Ammon's horn (tissue), 1 donor: ENCODE measurements at places on chromosomes 3 and 15.
A peak's percentile ranks its signal among the peaks of the same experiment; 100 is the strongest.

DNA sequence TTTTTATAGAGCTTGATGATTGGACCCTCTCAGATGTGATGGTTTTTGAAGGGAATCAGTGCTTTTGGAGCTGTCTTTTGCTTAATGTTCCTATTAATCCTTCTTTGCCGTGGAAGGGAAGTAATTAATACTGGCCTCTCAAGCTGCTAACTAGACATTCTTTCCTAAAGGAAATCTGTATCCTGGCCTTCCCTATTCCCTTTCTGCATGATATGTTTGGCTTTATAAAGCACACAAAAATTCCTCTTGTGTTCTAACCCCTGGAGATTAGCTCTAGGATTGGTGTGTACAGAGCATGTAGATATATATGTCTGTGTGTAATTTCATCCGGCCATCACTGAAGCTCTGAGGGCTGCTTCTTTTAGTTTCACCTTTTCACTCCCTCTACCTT lies 6.9 kb downstream of the ATXN7 start:
- no peak for DNase-seq

- DNase-seq = no peak
Observed at GRCh38 chr3:106161246-106161645, 292.4 kb upstream of the CBLB start.

- peak; percentile 62 for DNase-seq
Observed at GRCh38 chr3:190486533-190486864, 27.4 kb upstream of the IL1RAP start.

DNA sequence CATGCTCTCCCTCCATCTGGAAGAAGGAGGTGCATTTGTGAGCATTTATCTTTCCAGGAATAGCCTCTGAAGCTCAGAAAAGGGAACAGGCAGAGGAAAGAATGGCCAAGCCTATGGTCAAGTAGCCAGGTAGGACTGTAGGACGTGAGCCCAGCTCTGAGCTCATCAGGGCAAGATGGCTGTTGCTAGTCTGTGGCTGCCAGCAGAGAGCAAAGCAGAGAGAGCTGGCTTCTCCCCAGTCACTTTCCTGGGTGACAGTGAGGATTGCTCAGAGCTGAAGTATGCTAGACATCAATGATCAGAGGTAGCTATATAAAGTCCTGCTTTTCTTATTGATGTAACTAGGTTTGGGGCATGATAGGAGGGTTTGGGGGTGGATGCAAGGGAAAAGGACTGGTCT lies 146.1 kb upstream of the SLC24A5 start:
- DNase-seq = no peak

- DNase-seq = no peak
Observed at GRCh38 chr15:77825546-77825945, 192.8 kb upstream of the LINGO1 start.

DNA sequence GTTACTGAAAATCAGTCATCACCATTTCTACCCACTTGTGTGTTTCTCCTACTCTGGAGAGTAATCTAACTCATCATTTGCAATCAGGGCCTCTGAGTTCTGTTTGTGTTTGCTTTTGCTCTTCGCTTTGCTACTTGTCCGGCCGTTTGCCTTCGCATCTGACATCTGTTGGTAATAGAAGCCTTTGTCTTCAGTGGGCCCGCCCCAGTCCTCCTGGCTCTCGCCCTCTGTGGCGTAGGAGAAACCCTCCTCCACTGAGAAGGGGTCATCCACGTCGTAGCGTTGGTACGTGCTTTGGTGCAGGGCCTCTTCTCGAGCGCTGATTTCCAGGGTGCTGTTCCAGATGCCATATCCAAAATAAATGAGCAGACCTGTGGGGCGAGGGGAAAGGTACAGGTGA lies 48.3 kb downstream of the CLDN11 start:
- DNase-seq = peak; percentile 89

DNA sequence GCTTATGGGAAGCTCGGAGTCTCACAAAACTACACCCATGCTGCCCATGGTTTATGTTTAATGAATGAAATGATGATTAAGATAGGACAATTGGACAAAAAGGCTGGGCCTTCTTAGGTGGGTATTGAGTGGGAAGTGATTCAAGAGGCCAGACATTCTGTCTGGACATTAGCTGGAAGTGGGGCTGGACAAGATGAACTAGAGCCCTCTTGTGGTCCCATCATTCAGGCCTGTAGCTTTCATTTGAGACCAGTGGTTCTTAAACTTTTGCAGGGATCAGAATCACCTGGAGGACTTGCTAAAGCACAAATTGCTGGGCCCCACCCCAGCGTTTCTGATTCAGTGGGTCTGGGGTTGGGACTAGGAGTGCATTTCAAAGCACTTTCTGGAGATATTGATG lies 290.4 kb upstream of the CTDSPL start:
- no peak for DNase-seq

DNA sequence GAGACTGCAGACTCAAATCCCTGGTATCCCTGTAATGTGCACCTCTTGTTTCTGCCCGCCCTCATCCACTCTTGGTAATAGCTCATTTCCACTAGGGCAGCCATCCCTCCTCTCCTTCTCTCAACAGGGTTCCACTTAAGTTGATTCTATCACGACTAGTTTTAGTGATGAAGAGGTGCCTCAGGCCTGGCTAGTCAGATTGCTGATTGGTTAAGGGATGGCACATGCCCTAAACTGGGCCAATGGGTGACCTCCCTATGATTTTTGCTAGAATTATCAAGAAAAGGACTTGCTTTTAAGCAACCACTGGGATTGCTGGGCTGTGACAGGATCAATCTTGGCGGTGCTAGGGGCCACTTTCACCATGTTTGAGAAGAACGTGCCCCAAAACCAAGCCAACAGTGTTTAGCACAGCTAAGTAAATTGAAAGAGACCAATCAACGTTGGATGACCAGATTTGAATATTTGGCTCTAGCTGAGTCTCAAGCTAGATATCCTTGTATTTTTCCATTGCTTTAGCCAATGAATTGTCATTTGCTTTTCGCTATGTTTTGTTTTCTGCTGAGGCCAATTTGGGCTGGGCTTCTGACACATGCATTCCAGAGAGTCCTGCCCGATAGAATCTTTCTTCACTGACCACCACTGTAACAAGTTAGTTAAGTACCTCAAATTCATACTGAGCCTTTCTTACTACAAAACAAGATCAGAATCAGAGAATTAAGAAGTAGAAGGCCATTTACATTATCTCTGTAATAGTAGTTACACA lies 131.0 kb downstream of the PDZRN3 start:
- DNase-seq = no peak

DNA sequence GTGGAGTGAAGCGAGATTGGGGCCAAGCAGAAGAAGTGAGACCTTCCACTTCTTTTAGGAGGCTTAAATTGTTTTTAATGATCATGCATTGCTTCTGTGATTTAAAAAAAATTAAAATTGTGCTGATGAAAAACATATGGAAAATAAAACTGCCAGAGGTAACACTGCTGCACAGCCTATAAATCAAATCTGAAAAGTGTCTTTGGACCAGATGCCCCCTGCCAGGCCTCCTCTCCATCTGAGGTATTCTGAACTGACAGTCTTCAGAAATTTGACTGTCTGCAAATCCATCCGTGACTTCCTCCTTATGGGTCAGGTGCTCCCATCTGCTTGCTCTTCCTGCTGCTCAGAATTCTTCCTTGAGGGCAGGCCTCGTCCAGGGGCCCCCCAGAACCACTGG lies 108.5 kb upstream of the NR2E3 start:
- DNase-seq = no peak

- no peak for DNase-seq
Observed at GRCh38 chr3:194995334-194995733, 275.6 kb downstream of the XXYLT1 start.

- DNase-seq = no peak
Observed at GRCh38 chr3:180910823-180911222, 1.6 kb upstream of the FXR1 start.

DNA sequence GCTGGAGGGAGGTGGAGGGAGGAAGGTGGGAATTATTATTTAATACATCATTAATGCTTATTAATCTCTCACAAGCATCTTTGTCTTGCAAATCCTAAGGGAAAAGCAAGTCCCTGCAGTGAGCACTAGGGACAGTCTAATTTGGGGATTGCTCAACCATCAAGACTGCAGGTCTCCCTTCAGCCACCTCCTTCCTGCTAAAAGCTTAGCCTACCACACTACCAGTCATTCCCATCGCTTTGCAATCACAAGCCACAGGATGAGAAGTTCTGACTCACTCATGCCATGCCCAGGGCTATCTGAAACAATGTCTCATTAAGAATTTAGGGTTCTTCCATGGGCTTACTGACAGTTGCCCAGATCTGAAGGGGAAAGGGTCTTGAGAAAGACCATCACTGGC lies 51.0 kb upstream of the EIF1B start:
- no peak for DNase-seq

DNA sequence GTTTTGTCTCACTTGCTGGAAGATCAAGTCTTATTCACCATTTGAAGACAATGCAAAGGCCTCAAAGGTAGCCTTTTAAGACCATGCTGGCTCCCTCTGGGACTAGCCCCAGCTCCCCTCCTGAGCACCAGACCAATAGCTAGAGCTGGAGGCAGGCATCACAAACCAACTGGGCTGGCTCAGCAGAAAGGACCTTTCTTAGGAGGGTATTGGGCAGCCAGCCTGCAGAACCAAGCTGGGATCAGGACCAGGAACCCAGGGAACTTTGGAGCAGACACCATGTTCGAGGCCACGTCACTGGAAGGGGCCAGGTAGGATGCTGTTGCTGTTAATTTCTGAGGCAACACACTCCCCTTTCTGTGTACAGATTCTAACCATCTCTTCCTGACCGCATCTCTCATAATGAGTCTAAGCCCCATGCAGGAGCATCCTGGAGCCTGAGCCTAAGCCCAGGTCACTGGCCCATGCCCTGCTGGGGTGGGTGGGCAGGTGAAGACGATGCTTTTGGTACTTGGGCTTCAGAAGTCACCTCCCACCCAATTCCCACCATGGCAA lies 81.4 kb upstream of the KLF13 start:
- DNase-seq = no peak
